NCI-H2081 treated with DMSO at 0.1 percent for 48 hours (cell line): ENCODE measurements at places on chromosomes 11 and 22.

DNA sequence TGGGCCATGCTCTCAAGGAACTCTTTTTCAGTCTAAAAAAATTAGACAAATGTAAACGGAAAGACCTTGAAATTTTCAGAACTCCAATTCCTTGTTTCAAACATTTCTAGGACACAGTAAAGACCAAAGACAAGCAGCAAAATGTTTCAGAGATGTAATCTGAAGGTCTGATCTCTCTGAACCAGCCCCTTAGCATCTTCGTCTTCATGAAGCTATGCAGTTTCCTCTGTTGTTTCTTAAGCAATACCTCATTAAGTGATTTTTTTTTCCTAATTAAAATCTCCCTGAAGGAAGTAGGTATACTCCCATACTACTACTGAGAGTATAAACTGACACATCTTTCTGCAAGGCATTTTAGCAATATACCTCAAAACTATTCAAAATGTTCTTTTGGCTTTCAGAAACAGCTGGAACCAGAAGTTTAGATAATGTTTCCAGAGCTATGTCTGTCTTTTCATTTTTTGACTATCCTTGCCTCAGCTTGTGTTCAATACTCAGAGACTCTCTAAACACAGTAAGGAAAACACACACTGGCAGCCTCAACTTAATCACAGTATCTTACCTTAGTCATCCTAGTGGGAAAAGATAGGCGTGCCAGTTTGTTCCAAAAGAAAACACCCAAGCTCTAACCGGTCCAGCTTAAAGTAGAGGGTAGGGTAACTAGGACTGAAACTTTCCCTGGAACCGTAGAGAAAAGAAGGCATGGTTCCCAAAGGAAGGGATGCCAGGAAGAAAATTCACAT is 25.1 kb downstream of the SBF2 start:
- DNase-seq = no peak

- DNase-seq = no peak
These were observed 25.1 kb downstream of the ADAMTS8 start for GRCh38 chr11:130403271-130403804.

GRCh38 chr22:28670756-28671155 is 8.9 kb downstream of the TTC28 start:
- no peak for DNase-seq

GRCh38 chr11:44017443-44018126 is 30.2 kb upstream of the ACCSL start:
- no peak for DNase-seq

- DNase-seq = no peak
These were observed 19.3 kb downstream of the UPB1 start for GRCh38 chr22:24514241-24515026.

DNA sequence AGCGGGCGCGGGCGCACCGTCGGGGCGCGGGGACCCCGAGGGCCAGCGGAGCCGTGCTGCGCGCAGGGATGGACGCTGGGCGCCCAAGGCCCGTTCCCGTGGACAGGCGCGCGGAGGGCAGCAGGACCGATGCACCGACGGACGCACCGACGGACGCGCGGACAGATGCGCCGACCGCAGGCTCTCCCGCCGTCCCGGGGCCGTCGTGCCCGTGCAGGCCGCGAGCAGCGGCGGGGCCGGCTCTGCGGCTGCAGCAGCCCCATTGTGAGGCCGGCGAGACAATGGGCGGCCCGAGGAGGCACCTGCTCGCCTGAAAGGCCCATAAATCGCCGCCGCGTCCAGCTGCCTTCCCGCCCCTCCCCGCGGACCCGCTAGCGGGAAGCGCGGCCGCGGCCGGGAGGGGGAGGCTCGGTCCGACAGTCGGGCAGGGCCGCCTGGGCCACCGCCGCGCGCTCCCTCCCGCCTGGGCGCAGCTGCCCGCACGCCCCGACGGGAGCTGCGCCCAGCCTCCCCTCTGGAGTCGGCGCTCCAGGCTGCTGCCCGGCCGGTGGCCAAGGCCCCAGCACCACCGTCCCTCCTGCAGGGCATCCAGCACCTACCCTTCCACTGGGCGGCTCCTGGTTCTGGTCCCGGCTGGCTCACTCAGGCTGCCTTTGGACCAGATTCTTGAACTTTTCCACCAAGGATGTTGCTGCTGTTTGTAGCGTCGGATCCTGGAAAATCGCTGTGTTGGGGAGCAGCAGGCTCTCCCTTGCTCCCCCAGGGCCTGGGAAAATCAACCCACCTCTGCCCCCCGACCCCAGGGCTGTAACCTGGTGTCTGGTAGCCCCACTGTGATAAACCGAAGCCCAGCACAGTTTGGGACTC is 15.8 kb downstream of the CDKN1C start:
- DNase-seq = no peak

- no peak for DNase-seq
These were observed 7.6 kb downstream of the SDHAF2 start for GRCh38 chr11:61437496-61437895.

DNA sequence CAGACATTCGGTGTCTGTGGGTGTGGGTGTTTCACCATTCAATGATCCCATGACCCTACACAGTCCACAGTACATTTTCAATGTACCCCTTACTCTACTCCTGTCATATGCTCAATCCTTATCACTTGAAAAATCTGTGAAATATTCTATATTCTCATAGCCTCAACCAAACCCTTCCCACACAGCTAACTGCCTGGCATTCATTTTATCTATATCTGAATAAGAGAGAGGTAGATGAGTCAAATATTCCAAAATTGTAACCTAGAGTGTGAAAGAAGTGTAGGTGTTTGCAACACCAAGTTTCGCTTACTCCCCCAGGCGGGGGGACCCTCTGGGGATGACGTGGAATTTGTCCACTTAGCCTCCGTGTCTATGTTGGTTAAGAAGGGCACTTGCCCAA is 354.8 kb downstream of the ETS1 start:
- DNase-seq = no peak

DNA sequence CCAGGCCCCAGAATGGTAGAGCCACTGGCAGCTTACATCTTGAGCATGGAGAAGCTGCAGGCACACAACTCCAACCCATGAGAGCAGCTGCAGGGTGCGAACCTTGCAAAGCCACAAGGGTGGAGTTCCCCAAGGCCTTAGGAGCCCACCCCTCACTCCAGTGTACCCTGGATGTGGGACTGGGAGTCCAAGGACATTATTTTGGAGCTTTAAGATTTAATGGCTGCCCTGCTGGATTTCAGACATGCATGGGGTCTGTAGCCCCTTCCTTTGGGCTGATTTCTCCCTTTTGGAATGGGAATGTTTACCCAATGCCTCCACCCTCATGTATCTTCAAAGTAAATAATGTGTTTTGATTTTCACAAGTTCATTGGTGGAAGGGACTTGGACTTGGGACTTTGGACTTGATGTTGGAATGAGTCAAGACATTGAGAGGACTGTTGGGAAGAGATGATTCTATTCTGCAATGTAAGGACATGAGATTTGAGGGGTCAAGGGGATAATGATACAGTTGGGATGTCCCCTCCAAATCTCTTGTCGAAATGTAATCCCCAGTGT is 1.1 kb upstream of the KRTAP5-7 start:
- DNase-seq = no peak

DNA sequence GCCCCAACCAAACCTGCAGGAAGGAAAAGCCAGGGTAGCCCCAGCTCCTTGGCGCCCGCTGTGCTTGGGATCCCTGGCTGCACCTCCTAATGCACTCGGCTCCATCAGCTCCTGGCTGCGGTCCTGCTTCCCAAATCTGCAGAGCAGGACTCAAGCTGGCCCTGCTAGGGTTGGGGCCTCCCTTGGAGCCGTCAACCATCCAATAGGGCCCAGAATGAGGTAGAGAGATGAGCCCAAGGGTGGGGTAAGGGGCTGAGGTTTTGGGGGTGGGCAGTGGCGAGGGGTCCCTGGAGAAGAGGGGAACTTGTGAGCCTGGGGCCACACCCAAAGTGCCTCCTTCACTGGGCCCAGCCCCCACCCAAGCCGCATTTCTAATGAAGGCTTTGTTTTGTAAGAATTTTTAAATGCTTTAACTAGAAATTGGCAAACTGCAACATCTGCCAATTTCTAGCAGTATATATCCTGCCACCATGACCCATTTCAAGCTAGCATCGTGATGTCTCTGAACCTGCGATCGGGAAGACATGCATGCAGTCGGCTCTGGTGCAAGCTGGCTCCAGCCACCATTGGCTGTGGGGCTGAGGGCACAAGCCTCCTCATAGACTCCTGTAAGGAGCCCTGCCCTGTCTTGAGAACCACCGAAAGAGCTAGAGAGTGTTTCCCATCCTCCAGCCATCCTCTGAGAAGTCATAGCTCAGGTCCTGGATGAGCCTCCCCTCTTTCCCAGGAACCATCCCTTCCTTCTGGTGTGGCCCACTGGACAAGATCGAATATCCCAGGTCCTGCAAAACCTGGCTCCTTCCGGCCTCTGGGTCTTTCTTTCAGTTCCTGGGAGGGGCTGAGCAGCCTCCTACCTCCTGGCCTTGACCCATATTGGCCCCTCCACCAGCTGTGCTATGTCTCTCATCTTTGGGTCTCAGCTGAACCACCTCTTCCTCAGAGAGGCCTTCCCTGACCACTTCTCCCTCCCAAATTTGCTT is 15.5 kb downstream of the C1QTNF6 start:
- DNase-seq = no peak

GRCh38 chr11:50186146-50186545 is 153.5 kb downstream of the OR4C45 start:
- DNase-seq = no peak

DNA sequence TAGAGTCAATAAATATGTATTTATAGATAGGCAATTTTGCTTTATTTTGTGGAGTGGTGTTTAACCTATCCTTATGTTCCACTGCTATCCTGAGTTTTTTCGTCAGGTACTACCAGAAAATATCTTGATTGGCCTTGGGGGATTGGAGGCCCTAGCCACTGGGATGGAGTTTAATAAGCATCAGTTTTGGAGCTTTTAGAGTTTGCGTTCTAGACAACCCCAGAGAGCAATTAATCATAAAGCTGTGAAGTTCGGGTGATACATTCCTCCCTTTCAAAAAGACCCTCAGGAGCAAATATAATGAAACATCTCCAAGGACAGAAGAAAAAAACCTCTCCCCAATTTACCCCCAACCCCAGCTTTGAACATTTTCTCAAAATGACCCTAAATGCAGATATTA is at the start of gene OR5A1:
TSS of gene OR5A1 (plus strand) at position 301 of the 400 bp plus-strand sequence. CDS start 6,700 bp downstream, outside the sequence.
- DNase-seq = no peak

GRCh38 chr11:131218542-131218941 is 151.9 kb upstream of the NTM start:
- DNase-seq = no peak
